ENCODE measurements at places on chromosomes 13 and 19. TPM values are rescaled to one million over a fixed set of nuclear protein-coding genes. Genes with fewer than 3 reads are reported as not detected.

NKPD1 gene
- total RNA-seq: not detected

KBTBD6 gene
- 5.1 TPM for total RNA-seq

MTUS2 gene
- total RNA-seq: 0.08 TPM

TLE2 gene
- total RNA-seq: 1.0 TPM

SERP2 gene
- not detected for total RNA-seq

SPTBN4 gene
- total RNA-seq: 0.27 TPM

SKA3 gene
- 15.4 TPM for total RNA-seq

METTL21C gene
- not detected for total RNA-seq

PDX1 gene
- total RNA-seq: 0.45 TPM

OR10H2 gene
- not detected for total RNA-seq

ZNF443 gene
- total RNA-seq: 2.2 TPM

TEX26 gene
- total RNA-seq: not detected

APOC1 gene
- 11.1 TPM for total RNA-seq

KL gene
- total RNA-seq: not detected

TSHZ3 gene
- total RNA-seq: 0.29 TPM

PNMA8B gene
- 0.04 TPM for total RNA-seq

GTPBP3 gene
- total RNA-seq: 62.5 TPM

PLIN4 gene
- total RNA-seq: 4.1 TPM

NLRP9 gene
- not detected for total RNA-seq

PPM1N gene
- 2.8 TPM for total RNA-seq

SLC39A3 gene
- total RNA-seq: 26.3 TPM

SMIM17 gene
- not detected for total RNA-seq
